ENCODE measurements at places on chromosomes 5 and 9. TPM values are rescaled to one million over a fixed set of nuclear protein-coding genes. Genes with fewer than 3 reads are reported as not detected.

The ZNF658 gene
- 9.6 TPM for total RNA-seq

The SMC2 gene
- total RNA-seq: 21.1 TPM

The CATSPER3 gene
- not detected for total RNA-seq

The NEK6 gene
- total RNA-seq: 27.2 TPM

The MINAR2 gene
- not detected for total RNA-seq

The UHRF2 gene
- total RNA-seq: 49.9 TPM

The ARL14EPL gene
- total RNA-seq: not detected

The NTNG2 gene
- 1.6 TPM for total RNA-seq

The MAMDC4 gene
- 2.5 TPM for total RNA-seq

The RMRP gene
- 94,985 TPM for total RNA-seq

The IL13 gene
- total RNA-seq: 0.10 TPM

The ABO gene
- total RNA-seq: 0.39 TPM
